ENCODE measurements at places on chromosomes 5 and 9.

- DNase-seq: no peak
Measured at GRCh38 chr9:96567203-96567700, 52.4 kb downstream of the CDC14B start.

- DNase-seq: peak; percentile 71
Measured at GRCh38 chr5:36690041-36690961, 83.9 kb downstream of the SLC1A3 start.

- no peak for DNase-seq
Measured at GRCh38 chr9:74551266-74551665, 54.1 kb downstream of the RORB start.

DNA sequence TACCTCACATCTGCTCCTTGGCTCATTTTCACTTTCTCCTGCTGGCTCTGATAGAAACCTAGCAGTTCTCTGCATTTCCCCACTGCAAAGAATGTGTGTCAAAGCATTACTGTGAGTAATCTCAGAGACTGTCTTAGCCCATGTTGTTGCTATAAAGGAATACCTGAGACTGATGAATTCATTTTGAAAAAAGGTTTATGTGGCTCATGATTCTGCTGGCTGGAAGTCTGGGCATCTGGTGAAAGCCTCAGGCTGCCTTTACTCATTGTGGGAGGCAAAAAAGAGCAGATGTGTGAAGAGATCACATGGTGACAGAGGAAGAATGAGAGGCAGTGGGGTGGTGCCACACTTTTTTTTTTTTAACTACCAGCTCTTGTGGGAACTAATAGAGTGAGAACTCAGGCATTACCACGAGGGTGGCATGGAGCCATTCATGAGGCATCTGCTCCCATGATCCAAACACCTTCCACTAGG lies 191.6 kb upstream of the CTNND2 start:
- no peak for DNase-seq

- DNase-seq: no peak
Measured at GRCh38 chr9:107044872-107045271, 181.9 kb downstream of the ZNF462 start.

DNA sequence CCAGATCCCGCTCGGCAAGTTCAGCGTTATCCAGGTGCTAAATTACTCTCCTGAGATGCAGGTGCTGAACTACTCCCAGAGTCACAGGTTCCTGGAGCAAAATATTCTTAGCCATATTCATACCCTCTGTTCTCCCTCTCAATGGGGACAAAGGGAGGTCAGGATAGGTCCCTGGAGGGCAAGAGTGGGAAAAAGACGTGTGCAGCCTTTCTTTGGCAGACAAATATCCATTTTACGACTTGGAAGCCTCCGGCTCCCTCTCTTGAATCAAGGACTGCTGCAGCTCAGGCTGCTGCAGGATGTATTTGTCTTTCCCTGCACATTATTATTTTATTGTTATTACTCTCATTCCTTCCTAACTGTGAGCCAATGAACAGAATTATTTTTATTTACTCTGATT lies 590.2 kb downstream of the NR2F1-AS1 start:
- DNase-seq: no peak

- no peak for DNase-seq
Measured at GRCh38 chr9:137965177-137965795, 87.7 kb downstream of the CACNA1B start.

DNA sequence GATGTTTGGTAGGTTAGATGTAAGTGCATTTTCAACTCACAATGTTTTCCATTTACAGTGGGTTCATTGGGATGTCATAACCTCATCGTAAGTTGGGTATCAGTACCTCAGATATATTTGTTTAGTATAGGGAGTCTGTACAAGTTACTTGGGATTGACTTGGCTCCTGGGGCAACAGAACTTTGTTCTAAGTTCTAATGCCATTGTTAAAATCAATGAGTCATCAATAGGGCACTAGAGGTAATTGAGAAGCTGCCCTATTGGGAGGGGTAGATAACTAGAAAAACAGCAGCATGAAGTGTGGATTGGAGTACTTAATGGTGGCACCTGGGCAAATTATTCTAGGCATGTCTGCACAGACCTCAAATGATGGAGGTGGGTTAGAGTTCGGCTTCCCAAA lies 272.8 kb downstream of the DOCK8 start:
- DNase-seq: no peak

DNA sequence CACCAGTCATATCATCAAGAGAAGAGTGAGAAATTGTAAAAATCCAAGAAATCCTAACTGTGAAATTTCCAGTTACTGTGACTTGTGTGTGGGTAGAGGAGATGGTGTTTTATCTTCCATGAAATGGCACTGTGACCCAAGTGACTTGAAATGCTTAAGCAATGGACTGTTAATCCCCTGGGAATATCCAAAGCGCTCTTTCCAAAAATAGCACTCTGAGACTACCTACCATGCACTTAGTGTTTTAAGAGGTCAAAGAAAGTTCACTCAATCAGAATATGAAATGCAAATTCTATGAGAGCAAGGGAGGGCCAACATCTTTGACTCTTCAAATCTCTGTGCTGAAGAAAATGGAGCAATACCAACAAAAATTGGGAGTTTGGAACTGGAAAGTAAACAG lies 244.0 kb downstream of the GABRB2 start:
- DNase-seq: no peak

DNA sequence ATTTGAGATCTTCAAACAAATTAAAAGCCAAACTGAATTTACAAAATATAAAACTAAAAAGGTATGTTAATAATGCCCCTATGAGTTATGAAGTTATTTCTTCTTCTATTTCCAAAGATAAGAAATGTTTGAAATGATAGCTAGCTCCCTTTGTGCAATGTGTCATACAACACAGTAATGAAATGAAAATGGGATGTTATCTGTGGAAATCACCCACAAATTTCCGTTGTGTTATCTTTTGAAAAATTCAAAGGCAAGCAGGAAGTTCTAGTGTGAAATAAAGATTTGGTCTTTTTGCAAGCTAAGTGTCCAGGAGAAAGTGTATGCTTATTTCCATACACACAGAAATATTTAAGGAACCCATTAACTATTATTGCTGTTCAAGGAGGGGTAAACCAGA lies 375.3 kb upstream of the PRR16 start:
- DNase-seq: no peak

- no peak for DNase-seq
Measured at GRCh38 chr5:158809310-158809850, 290.3 kb downstream of the EBF1 start.

- DNase-seq: no peak
Measured at GRCh38 chr5:79959407-79959806, 31.7 kb downstream of the MTX3 start.

- DNase-seq: no peak
Measured at GRCh38 chr5:133691448-133691847, 79.1 kb upstream of the FSTL4 start.

- DNase-seq: no peak
Measured at GRCh38 chr5:124252191-124252638, 494.2 kb downstream of the ZNF608 start.

Measured in GM12892 (cell line).